Fibroblast of skin of abdomen (primary cell): ENCODE measurements at places on chromosomes 1 and 21.
A peak's percentile ranks its signal among the peaks of the same experiment; 100 is the strongest.

DNA sequence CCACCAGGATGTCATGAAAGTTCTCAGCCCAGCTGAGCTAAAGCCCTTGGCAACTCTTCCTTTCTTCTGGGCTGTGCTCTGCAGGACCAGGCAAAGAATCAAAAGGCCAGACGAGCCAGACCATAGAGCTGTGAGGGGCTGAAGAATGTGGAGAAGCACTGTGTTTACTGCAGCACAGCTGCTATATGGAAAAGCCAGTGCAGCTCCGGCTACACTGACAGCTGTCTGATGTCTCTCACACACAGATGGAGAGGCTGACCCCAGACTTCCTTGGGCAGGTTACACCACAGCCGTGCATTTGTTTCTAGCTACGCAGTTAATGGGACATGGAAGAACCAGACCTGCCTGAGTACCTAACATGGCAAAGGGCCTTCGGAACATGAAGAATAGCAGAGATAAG, 40.3 kb downstream of the CD247 start:
- DNase-seq = no peak

GRCh38 chr21:39561140-39561539, 51.6 kb upstream of the B3GALT5 start:
- DNase-seq = no peak

DNA sequence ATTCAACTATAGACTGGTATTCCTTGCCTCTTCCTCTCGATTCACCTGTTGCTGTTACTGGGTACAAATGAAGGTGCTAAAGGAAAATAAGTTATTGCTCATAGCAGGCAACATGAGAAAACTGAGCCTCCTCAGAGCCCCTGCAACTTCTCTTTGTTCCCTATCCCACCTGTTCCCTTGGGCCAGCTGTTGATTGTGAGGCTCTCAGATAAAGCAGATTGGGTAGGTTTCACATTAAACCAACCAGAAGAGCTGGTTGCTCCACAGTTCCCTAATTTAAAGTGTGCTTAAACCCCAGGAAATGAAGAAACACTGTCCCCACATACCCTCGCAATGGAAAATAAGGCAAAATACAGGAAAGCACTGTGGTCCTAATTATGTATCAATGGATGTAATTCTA, 4.8 kb downstream of the DEDD start:
- no peak for DNase-seq

DNA sequence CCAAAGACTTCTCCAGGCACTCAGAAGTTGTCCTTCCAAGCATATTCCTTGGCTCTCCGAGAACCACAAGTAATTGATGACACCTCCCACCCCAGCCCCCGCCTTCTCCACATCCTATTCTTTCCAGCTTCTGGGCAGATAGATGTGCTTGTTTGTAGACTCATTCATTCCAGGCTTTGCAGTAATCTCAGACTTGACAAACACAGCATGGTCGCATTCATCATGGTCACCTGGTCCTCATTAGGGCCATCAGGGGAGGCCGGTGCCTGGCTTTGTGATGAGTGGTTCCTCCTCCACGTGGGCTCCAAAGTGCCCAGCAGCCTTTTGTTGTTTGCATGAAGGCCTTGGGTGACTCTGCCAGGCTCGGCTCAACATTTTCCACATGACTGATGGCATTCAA, 28.5 kb upstream of the KCNE2 start:
- DNase-seq = peak; percentile 87

DNA sequence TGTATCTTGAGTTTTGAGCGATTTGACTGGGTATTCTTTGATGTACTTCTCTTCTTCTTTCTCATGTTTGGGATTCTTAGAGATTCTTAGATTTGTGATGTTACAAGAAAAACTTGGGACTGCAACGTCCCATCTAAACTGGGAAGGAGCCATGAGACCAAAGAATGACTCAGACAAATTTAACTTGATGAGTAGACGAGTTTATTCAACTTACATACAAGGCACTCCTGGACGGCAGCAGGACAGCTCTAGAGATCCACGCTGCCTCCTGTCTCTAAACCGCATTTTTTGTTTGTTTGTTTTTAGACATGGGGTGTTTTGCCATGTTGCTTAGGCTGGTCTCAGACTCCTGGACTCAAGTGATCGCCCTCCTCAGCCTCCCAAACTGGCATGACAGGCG, 137.1 kb downstream of the PIK3R3 start:
- no peak for DNase-seq

DNA sequence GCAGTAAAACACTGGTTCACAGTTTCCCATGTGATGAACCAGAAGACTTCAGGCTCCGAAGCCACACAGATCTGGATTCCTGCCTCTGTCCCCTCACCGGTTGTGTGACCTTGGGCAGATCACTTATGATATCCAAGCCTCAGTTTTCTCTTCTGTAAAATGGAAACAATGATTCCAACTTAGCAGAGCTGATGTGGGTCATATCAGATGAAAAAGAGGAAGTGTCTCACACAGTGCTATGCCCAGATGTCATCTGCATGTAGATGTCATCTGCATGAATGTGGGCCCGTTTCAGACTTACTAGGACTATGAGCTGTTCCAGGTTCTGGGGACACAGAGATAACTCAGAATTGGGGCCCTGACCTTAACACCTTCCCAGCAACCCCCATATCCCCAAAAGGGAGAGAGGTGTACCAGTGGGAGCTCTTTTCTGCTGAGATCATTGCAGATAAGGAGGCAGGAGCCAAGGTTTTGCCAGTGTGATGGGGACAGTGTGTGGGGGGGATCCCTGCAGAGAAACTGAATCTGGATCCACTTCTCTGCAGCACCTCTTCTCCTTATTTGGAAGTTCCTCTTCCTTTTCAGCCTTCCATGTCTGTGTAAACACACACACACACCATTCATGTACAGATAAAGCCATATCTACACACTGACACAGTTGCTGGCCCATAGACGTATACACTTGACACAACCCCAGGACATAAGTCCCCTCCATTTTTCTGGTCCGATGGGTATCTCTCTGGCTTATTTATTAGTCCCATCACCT, 5.0 kb upstream of the ADGRB2 start:
- no peak for DNase-seq

GRCh38 chr1:150749720-150750311, 15.8 kb downstream of the CTSS start:
- no peak for DNase-seq

- no peak for DNase-seq
Observed at GRCh38 chr1:182493063-182493462, 43.1 kb downstream of the RGSL1 start.

- no peak for DNase-seq
Observed at GRCh38 chr21:46031484-46031883, 49.9 kb downstream of the COL6A1 start.

DNA sequence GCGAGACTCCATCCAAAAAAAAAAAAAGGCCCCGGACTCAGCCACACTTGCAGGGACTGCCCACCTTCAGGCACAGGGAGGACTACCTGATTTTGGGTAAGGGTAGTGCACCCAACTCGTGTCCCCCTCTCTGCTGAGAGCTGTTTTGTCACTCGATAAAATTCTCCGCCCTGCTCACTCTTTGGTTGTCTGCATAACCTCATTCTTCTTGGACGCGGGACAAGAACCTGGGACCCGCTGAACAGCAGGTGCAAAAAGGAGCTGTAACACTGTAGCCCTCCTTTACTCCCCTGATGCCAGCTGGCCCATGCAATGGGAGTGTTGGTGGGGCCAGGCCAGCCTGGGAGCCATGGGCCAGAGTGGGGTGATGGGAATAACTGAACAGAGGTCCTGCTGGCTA, 10.6 kb downstream of the S100B start:
- DNase-seq = no peak

DNA sequence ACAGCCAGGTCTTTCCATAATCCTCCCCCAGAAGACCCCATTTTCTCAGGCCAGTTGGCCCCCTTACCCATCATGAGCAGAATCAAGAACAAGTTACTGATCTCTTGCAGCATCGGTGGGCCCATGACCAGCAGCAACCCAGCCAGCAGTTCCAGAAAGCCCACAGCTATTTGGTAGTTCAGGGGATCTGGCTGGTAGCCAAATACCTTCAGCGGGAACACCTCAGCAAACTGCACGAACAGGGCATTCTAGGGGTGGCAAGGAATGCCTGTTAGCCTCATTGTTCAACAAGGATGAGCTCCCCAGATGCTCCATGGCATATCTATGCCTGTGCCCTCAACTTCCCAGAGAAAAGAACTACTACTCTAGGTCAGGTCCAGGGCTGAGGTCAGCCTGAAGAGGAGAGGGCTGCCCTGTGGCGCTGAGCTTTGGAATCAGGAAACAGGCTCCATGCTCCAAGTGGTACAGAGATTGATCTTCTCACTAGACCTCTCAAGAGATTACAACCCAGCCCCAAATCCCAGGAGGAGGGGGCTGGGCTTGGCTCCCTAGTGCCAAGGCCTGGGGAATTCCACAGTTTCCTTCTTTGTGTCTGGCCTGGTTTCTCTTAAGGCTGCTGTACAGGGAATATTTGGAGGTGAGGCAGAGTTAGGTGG, 1.3 kb downstream of the TMEM35B start:
- DNase-seq = peak; percentile 24

DNA sequence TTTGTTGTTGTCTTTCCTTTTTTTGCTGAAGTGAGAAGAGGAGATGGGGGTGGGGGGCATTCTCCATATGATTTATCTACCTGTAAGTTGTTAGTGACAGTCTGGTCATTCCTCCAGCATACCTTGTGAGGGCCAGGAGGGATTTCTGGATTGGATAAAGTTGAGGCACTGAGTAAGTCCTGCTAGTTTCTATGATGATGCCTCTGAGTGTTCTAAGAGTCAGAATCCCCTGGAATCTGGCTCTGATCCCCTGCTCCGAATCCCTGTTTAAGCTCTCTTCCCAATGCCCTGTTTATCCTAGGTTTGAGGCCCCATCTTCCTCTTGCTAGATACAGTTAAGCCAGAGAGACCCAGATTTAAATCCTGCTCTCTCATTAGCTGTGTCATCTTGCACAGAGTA, 83.2 kb upstream of the HOOK1 start:
- DNase-seq = peak; percentile 61

DNA sequence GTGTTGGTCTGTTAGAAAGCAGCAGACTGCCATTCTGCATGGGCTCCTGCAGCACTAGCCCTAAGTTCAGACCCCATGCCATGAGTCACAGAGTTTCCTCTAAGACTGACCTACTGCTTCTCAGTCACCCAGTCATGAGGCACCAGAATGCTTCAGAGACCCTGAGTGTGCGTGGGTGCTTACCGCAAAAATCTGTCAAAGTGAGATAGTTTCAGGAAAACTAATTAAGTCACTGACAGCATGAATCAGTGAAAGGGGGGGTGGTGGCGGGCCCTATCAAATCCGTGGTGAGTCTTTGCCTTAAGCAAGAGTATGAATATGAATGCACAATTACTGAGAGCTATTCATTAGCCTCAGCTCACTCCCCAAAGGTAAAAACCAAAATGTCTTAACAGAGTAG, 98.1 kb downstream of the KCTD3 start:
- DNase-seq = peak; percentile 62

DNA sequence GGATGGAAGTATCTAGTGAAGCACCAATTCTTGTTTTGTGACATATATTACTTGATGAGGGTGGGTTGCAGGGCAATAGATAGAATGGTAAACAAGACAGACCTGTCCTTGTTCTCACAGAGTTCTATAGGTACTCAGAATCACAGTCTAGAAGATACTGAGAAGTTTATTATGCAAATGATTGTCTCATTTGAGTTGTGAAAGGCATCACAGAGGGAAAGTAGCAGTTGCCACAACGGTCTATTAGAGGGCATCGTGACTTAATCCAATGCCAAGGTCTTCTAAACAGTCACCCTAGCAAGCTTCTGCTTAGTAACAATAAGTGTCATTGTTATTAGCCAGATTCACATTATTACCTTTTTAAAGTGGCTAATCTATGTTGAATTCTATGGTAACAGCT, 574.8 kb upstream of the ZRANB2 start:
- DNase-seq = no peak

- no peak for DNase-seq
Observed at GRCh38 chr1:180594723-180595122, 36.0 kb downstream of the OVAAL start.

GRCh38 chr1:37176269-37176668, 142.0 kb upstream of the GRIK3 start:
- DNase-seq = no peak

- DNase-seq = no peak
Observed at GRCh38 chr1:209094384-209094783, 489.1 kb upstream of the CAMK1G start.

GRCh38 chr1:117611121-117611601, 5.3 kb downstream of the TENT5C start:
- DNase-seq = no peak

GRCh38 chr21:36860736-36861594, 105.5 kb downstream of the HLCS start:
- peak; percentile 90 for DNase-seq

DNA sequence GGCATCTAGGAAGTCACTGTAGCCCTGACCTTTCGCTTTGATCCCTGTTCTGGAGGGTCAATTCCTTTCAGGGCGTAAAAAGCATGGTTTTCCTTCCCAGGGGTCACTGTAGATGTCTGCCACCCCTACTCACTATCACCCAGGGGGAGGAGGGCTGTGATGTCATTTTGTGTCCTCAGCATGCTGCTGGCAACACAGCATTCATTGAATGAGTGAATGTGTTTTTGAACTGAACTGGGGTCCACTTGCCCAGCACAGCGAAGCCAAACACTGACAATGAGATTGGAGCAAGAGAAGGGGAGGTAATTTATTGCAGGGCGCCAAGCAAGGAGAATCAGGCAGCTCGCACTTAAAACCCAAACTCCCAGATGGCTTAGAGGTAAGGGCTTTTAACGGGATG, 78.2 kb upstream of the PGBD5 start:
- no peak for DNase-seq

- DNase-seq = no peak
Observed at GRCh38 chr1:213622365-213623063, 365.3 kb upstream of the PROX1 start.
